ENCODE measurements at places on chromosomes 5 and 9. TPM values are rescaled to one million over a fixed set of nuclear protein-coding genes. Genes with fewer than 3 reads are reported as not detected.

Gene CER1
- not detected for total RNA-seq

Gene SURF6
- total RNA-seq, result 16.7 TPM

- DNase-seq, result no peak
These were observed 2.6 kb upstream of the UBE2QL1 start for GRCh38 chr5:6446042-6446441.

Gene TSSK1B
- total RNA-seq, result not detected

DNA sequence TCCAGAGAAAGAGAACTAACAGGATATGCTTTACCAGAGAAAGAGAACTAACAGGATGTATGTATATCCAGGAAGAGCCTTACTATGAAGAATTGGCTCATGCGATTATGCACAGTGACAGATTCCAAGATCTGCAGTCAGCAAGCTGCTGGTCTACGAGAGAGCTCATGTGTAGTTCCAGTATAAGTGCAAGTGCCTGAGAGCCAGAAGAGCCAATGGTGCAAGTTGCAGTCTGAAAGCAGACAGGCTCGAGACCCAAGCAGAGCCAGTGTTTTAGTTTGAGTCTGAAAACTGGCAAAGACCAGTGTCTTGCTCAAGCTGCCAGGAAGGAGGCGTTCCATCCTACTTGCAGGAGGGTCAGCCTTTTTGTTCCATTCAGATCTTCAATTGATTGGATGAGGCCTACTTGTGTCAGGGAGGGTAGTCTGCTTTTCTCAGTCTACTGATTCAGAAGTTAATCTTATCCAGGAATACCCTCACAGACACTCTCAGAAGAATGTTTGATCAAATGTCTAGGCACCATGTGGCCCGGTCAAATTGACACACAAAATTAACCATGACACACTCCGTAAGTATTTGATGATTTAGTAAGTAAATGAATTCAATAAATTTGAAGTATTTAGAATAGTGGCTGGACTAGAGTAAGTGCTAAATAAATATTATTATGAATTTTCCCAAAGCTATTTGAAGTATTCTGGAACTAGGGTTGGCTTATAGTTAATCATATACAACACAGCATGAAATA lies 372.1 kb upstream of the SGCD start:
- no peak for DNase-seq

GRCh38 chr5:122940890-122941289 lies 95.5 kb downstream of the SNX24 start:
- no peak for DNase-seq

- DNase-seq, result no peak
These were observed 26.0 kb upstream of the NKD2 start for GRCh38 chr5:982377-983237.

Data from epithelial cell of proximal tubule (primary cell).